NT2/D1 (cell line): ENCODE measurements at places on chromosomes 12 and 14.
A peak's percentile ranks its signal among the peaks of the same experiment; 100 is the strongest.

GRCh38 chr12:56469007-56469930 lies 891 bp downstream of the SPRYD4 start:
- DNase-seq = no peak

- DNase-seq = no peak
These were observed 287.7 kb downstream of the BMP4 start for GRCh38 chr14:53668897-53669296.

DNA sequence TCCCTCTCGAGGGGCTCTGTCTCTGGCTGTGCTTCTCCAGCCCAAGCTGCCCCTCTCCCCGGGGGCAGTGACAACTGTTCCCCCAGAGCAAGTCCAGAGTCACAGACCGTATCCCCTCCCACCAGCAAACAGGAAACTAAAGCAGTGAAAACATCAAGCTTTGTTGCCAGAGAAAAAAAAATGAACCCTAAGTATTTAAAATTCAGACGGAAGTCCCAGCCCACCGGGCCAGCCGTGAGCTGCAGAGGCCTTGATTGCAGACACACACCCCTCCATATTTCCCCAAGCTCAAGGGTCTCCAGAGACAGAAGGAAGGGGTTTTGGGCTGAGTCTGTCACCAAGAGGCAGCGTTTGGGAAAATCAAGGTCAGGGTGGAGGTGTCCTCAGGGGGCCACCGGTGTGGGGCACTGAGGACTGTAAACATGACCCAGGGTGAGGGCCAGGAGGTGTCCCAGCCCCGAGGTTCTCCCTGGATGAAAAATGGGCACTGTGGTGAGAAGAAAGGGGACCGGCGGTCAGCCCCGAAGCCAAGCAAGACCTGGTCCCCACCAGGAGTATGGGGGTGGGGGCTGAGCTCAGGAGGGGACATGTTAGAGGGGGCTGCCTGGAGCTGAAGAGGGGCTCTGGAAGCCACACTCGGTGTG lies 7.7 kb downstream of the PHETA1 start:
- no peak for DNase-seq

DNA sequence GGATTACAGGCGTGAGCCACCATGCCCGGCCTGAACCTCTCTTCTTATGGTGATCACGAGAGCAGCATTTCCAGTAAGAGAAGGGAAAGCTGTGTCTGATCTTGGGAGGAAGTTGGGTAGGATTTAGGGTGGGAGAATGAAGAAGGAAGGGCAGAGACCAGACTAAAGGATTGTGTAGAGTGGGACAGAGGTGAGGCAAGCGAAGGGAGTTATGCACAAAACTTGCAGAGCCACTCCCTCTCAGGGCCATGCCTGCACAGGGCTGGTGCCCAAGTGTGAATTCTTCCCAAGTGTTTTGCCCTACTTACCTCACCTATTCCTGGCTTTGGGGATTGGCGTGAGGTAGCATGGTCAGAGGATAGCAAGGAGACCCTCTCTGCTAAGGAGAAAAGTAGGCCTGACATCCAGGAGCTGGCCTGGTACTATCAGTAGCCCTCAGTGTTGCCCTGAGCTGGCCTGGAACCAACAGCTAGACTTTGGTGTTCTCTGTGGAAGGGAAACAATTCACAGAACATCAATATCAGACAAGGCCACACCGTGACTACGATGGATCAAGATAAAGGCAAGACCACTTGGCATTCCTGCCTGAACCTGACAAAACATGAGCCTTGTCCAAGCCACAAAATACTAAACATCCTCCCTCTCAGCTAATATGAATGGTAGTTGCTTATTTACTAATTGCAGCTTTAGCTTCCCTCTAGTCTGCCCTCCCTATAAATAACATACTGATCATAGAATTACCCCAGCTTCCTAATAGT lies 201.0 kb upstream of the AMIGO2 start:
- DNase-seq = no peak

- peak; percentile 16 for DNase-seq
These were observed 54.4 kb upstream of the PLEKHG7 start for GRCh38 chr12:92648242-92649031.

GRCh38 chr12:53539526-53539925 lies 32.2 kb upstream of the NPFF start:
- no peak for DNase-seq

GRCh38 chr12:93022603-93023340 lies 93.7 kb upstream of the EEA1 start:
- DNase-seq = no peak

- DNase-seq = no peak
These were observed 29.7 kb upstream of the SFSWAP start for GRCh38 chr12:131681257-131681620.

- no peak for DNase-seq
These were observed 85.1 kb downstream of the DRAM1 start for GRCh38 chr12:101962486-101962885.

GRCh38 chr14:61525293-61526011 lies 169.9 kb upstream of the HIF1A start:
- DNase-seq = no peak

DNA sequence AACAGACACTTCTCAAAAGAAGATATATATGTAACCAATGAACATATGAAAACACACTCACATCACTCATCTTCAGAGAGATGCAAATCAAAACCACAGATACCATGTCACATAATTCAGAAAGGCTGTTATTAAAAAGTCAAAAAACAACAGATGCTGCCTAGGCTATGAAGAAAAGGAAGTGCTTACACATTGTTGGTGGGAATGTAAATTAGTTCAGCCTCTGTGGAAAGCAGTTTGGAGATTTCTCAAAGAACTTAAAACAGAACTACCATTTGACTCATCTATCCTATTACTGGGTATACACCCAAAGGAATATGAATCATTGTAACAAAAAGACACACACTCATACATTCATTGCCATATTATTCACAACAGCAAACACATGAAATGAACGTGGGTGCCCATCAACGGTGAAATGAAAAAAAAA lies 35.1 kb downstream of the EIF2S3B start:
- DNase-seq = no peak

GRCh38 chr12:83739607-83740006 lies 1052.9 kb downstream of the TMTC2 start:
- no peak for DNase-seq

DNA sequence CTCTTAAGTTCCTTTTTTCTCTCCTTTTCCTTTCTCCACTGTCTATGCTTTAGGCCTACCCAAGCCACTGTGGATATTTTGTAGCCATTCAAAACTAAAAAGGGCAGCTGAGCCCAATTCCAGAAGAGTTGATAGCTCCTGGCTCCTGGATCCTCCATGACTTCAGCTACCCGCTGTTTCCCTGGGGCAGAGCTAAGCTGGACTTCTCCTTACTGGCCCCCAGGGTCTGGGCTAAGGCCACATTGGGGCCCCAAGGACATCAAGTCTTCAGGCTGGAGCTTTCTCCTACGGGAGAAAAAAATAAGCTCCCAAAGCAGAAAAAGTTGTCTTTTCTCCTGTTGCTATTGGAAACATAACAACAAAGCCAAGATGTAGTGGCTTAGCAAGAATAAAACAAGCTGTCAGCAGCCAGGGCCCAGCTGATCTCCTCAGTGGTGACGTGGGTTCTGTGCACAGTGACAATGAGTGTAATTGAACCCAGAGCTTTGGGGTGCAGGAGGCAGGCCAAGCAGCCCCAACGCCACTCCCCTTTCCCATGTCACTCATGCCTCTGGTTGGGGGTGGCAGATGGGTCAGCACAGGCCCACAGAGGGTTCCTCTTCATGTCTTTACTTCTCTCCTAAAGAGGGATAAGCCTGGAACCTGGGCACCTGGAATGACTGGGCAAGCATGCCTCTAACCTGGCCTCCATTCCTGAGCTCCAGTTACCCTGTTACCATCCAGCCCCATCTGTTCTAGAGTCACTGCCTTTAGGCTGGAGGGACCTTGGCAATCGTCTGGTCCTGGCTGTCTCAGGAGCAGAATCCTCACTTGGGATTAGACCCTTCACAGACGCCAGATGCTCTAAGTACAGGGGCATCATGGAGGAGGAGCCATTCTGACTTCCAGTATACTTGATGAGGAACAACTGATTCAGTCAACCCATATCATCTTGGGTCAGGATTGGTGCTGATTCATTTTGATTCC lies 171.2 kb downstream of the ZFP36L1 start:
- no peak for DNase-seq

DNA sequence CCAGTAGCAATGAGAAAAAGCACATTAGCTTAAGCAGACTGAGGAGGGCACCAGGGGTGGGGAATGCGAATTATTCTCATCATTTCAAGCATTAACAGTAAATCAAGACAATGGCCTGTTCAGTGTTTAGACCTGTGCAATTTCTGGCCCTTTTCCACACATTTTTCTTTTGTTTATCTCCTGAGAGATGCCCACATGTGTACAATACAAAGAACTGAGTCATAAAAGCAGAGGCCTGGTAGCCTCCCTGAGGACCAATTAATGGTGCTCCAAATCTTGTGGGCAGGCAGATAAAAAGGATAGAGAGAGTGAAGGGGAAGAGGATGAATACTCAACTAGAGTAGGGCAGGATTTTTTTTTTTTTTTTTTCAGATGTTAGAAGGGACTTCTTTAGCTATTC lies 480.8 kb downstream of the RERGL start:
- DNase-seq = no peak

- no peak for DNase-seq
These were observed 69.9 kb downstream of the C12orf56 start for GRCh38 chr12:64320611-64321010.

GRCh38 chr12:75655315-75655806 lies 144.0 kb upstream of the KRR1 start:
- no peak for DNase-seq

GRCh38 chr12:87116780-87117179 lies 860.6 kb upstream of the MGAT4C start:
- no peak for DNase-seq

DNA sequence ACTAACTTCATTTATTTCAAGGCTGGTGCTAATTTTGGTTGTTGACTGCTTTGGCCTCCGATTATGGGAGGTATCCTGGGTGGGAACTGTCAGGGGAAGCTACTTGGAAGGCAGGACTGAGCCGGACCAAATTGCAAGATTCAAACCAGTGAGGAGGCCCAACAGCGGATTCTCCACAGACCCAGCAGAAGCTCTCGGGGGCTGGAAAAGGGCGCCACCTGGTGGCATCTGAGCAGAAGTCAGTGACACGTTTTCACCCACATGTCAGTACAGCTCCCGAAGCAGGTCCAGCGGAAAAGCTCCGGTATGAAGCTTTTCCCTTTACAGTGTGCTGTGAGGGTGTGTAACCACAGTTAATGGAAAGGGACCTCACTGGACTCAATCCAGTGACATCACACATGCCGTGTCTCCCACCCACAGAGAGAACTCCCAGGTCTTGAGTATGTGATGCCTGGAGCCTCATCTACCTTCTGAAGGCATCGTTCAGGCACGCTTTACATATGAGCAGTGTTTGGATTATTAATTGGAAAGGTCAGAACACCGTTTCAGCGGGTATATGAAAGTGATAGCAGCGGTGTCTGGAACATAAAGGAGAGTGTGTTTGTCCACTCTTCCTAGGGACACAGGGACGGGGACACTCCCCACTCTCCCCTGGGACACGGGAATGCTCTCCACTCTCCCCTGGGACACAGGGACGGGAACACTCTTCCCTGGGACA lies 3.6 kb upstream of the P2RX2 start:
- peak; percentile 82 for DNase-seq

- no peak for DNase-seq
These were observed 203.5 kb upstream of the G2E3 start for GRCh38 chr14:30355431-30355913.

DNA sequence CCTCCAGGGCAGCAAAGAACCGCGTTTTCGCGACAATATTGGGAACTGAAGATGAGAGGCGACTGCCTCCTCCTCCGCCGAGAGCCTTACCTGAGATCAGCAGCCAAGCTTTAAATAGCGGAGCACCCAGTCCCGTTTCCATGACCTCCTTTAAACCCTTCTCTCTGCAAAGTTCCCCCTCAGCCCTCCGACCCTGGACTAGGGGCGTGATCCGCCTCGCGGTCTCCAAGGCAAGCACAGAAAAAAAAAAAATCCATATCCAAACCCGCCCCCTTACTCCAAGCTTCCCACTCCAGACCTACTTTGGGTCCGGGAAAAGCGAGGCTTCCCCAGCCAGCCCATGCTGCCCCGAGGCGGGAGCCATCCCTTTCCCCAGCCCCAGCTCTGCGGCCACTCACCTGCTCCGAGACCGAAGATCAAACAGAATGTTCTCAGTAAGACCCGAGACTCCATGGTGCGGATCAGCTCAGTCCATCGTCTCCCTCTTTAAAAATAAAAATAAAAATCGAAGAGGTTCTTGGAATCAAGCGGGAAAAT lies 630 bp downstream of the NELL2 start:
- DNase-seq = peak; percentile 15

GRCh38 chr14:44339231-44339630 lies 167.9 kb downstream of the FSCB start:
- DNase-seq = no peak

DNA sequence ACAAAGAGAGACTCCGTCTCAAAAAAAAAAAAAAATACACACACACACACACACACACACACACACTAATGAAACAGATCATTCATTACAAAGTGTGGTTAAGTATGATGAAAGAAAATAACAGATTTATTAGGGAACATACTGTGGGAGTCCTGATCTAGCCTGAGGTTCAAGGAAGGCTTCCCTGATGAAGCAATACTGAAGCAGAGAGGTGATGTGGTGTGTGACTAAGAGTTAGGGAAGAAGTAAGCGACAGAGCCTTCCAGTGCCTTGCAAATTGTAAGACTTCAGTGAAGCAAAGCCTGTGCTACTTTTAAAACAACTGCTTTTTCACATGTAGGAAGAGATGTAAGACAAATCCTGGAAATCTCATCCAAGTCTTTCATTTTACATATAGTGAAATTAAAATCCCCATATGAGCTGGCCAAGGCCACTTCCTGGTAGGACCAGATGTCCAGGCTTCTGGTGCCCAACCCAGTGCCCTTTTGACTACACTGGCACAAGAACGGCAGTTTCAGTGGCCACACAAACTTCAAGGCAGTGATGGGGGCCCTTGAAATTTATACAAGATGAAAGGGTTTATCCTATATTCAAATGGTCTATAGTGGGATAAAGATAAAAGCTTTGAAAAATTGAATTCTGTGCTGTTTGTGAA lies 86.2 kb downstream of the STON2 start:
- no peak for DNase-seq

DNA sequence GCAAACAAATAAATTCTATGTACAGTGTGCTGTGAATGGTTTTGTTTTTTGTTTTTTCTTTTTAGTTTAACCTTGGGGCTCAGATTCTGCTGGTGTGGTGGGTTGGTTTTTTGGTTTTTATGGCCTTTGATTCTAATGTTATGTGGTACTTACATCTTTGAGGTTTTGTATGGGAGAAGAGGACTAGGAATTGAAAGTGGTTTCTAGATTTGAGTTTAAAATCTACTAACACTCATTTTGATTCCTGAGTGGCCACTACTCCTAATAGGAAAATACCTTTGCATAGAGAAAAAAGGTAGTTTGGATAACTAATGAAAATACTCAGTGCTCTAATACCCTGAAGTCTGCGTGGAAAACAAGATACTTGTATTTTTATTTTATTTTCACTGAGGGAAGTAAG lies 137.7 kb downstream of the MON2 start:
- DNase-seq = no peak

- no peak for DNase-seq
These were observed 732 bp upstream of the ARF3 start for GRCh38 chr12:48958049-48958388.
